AG08396 (cell line): ENCODE measurements at places on chromosomes 1 and 21.

DNA sequence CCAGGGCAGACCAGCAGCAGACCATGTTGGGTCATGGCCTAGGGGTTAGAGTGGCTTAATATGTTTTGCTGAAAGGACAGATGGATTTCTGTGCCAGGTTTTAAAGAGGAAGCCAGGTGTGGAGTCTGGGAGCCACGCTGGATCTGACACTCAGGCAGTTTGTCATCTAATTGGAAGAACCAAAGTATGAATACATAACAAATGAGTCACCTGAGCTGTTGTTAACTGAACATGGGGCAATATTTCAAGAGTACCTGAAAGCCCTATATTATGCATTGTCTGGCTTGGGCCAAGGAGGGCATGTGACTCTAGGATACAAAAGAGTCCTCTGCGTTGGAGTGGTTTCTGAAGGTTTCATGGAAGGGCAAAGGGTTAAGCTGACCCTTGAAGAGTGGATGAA, 70.6 kb downstream of the LMO4 start:
- DNase-seq, result no peak

DNA sequence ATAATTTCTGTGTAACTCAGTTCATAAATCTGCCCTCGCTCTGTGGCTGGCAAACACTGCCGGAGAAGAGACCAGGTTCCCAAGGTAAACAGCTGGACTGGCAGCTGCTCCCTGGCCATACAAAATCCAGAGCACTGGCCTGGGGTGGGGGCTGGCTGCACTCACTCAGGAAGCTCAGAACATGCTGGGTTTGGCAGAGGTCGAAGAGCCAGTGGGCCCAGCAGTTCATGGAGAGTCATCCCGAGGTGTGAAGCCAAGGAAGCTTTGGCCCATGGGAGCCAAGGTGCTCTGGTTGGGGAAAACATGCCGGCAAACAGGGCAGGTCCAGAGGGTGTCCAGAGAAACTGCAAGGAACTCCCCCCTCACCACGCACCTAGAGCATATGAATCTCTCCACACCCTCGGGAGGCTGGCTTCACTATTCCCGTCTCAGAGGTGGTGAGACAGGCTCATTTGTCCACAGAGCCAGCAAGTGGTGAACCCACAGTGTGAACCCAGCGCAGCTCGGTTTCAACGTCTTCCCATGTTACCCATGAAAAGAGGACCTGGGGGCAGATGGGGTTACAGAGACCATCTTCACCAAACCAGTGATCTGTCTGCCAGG, 102.4 kb downstream of the DMRTB1 start:
- no peak for DNase-seq

DNA sequence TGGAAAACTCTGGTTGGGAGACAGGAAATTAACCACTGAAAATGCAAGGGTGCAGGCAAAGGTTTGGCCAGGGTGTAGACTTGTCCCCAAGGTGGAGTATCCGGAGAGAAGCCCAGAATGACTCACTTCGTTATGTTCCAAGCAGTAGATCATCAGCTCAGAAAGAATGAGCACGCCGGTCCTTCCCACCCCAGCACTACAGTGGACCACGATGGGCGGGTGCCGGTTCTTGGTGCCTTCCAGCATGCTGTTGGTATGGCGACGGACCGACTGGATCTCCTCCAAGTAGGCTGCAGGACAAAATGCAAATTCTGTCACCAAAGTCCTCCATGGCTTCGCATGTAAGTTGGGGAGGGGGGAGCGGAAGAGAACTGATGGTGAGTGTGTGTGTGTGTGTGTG, 83.4 kb downstream of the SMYD2 start:
- DNase-seq, result no peak

DNA sequence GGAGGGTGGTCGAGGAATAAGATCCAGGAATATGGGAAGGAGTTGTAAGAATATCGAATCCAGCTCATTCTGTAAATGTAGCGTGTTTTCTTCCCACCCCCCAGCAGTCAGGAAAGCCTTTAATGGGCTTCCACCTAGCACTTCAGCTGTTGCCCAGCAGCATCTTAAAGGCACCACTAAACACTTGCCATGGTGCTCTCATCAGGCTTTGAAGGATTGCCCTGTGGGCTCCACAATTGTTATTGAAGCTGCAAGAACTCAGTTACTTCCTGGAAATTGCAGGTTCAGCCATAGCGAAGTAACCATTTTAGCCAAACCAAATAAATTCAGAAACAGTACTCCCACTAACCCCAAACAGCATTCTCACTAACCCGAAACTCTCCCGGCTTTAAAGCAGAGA, 511.2 kb downstream of the PLPP3 start:
- no peak for DNase-seq

DNA sequence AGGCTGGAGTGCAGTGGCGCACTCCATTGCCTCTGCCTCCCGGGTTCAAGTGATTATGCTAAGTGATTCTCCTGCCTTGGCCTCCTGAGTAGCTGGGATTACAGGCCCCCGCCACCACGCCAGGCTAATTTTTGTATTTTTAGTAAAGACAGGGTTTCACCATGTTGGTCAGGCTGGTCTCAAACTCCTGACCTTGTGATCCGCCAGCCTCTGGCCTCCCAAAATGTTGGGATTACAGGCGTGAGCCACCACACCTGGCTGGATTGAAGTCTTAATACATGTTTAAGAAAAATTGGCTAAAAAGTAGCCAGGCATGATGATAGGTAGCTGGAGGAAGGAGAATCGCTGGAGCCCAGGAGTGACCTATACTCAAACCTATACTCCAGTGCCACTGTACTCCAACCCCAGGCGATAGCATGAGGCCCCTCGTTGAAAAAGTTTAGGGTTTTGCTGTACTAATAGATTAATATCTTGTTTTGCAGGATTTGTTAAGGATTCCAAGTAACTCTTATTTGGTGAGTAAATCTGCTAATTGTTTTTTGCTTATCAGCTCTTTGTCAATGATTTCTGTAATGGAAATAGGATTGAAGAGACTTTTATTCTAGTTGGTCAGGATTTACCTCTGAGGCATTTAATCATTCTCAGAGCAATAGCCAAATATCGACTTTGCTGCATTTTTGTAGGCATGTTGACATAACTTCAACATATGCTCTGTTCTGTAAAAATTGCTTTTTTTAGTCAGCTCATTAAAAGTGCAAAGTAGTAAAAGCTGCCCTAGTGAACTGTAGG, 2.0 kb downstream of the RCC1 start:
- no peak for DNase-seq

DNA sequence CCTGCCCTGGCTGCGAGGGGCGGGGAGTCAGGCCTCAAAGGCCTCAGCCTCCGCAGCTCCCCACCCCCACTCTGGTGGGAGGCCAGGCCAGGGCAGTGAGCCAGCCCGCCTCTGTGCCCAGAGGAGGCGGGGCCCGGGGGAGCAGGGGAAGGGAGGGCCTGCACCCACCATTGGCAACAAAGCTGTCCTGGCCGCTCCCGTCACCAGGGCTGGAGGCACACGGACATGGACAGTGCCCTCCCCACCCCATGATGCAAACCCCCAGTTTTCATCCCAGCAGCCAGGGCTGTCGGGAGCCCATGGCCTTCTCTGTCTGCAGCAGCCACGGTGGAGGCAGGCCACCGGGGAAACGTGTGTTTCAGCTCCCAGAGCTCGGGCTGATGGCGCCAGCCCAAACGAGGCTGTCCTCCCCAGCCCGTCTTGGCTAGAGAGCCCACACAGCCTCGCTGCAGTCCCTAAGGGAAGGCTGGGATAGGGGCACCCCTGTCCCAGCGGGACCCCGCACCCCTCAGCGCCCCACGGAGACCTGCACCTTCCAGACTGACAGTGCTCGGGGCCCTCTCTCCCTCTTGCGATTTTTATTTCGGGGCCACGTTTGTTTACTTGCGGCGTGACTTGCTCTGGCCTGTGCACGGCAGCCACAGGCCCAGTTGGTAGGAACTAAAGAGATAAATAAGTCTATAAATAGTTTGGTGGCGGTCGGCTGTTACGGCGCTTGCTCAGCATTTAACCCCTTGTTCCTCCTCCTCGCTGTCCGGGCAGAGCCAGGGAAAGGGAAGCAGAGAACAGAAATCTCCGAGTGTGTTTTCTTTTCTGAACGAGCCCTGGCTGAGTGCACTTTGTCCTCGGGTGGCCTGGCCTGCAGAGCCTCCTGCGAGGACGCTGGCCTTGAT, 101.8 kb downstream of the PRDM16 start:
- DNase-seq, result peak; percentile 90

GRCh38 chr1:67439277-67440029, 9.3 kb upstream of the SERBP1 start:
- no peak for DNase-seq

DNA sequence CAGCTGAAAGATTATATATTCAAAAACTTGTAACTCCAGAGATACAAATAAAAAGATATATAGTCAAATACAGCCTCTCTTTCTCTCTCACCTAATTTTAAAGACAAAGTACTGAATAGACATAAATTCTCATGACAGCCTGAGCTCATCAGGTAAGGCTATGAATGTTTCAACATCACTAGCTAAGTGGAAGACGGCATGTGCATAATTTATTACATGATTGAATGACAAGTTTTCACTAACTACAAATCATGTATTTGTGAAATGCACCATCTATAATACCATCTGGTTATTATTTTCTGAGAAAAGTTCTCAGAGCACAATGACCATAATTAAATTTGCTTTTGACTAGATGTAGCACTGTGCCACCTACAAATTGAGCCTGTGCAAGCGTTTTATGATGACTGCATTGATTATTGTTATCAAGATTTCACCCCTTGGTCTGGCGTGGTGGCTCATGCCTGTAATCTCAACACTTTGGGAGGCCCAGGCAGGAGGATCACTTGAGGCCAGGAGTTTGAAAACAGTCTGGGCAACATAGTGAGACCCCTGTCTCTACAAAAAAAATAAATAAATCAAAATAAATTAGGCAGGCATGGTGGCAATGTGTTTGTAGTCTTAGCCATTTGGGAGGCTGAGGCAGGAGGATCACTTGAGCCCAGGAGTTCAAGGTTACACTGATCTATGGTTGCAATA, 128.2 kb downstream of the APP start:
- no peak for DNase-seq

DNA sequence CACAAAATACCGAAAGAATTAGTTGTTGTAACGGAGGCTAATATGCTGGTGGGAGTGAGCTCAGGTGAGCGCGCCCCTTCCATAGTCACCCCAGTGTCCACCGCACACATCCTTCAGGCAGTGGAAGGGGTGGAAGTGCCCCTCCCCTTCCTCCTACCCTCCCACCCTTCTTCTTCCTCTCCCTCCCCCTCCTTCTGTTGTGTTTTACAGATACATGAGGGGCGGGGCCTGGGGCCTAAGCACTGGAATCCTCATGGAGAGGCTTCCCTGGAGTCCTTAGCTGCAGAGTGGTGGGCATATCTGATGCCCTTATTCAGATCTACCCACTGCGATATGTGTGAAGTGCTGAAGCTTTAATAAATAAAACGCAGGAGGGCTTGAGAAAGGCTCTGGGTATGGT, 10.3 kb upstream of the ADARB1 start:
- DNase-seq, result no peak

GRCh38 chr21:44764319-44765230, 37.0 kb downstream of the UBE2G2 start:
- no peak for DNase-seq

DNA sequence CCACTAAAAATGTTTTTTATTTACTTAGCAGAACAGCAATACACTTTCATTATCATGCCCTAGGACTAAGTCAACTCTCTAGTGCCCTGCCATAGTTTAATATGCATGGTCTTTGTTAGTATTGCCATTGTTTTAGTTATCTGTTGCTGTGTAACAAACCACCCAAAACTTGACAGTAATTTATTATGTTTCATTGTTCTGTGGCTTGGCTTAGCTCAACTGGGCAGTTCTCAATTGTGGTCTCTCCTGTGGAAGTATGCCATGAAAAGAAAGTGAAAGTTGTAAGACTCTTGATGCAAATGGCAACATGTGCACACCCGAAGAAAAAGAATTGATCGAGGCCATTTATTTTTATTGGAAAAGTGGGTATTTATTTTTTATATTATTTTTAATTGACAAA, 206.3 kb upstream of the KCTD3 start:
- DNase-seq, result no peak

DNA sequence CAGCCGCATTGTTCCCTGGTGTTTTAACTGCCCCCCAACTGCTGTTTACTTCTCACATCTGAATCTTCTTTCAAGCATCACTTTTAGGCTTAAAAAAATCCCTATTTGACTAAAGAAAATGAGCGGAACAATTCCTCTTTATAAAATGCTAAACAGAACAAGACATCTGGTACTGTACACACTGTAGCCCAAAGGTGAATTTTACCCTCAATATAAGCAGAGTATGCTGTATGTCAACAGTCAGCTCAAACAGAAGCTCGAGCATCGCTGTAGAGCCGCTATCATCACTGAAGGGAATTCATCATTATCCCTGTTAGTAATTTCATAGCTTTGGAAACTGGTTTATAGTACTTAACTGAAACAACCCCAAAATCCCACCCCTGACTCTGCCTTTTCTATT, 85.3 kb downstream of the LRRC8D start:
- DNase-seq, result no peak

DNA sequence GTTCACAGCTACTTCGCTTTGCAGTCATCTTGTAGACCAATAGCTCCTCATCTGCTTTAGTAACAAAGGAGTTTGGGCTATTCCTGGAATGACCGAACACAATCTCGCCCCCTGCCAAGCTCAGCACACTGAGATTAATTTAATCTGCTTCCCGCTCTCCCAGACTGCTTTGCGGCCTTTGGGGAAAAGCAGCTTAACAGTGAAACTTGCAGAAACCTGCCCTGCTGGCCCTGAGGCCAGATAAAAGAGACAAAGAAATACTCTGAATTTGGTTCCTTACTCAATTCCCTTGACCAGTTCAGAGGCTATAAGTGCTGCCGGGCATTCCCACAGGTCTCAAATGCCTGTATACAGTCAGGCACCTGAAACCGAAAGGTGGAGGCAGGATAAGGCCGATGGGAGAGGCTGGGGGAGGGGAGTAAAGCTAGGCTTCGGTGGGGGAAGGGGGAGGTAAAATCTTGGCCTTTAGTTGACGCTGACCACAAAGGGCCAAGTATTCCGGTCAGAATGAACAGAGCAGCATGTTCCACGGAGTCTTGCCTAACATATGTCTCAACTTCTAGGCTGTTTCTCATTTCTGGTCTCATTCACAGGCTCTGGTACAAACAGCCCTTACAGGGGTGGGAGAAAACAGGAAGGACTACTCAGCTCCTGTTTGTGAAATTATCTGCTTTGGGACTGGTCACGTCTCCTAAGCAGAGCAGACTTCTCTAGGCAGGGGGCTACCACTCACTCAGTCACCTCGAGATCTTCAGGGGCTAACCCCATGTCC, 17.7 kb upstream of the A3GALT2 start:
- DNase-seq, result peak; percentile 44
